Thoracic aorta (tissue), 2 donors: ENCODE measurements at places on chromosomes 13 and 19.

GRCh38 chr19:11192957-11193939 is 4.1 kb downstream of the KANK2 start:
- DNase-seq: no peak
- no peaks in the 10 kb centered on the region for H3K27me3 ChIP-seq
- peaks cover 22% of the 10 kb centered on the region for H3K36me3 ChIP-seq
- H3K27ac ChIP-seq: peak overlapping the region; percentile 99
- peak overlapping the region; percentile 99 for H3K4me3 ChIP-seq

GRCh38 chr13:112072534-112073244 is 5.7 kb downstream of the SOX1 start:
- H3K4me3 ChIP-seq: peak overlapping the region; percentile 35
- no peak overlapping the region for H3K27ac ChIP-seq
- H3K4me1 ChIP-seq: no peaks in the 10 kb centered on the region
- no peak for DNase-seq
- H3K27me3 ChIP-seq: peaks cover 13% of the 10 kb centered on the region
- H3K36me3 ChIP-seq: no peaks in the 10 kb centered on the region

DNA sequence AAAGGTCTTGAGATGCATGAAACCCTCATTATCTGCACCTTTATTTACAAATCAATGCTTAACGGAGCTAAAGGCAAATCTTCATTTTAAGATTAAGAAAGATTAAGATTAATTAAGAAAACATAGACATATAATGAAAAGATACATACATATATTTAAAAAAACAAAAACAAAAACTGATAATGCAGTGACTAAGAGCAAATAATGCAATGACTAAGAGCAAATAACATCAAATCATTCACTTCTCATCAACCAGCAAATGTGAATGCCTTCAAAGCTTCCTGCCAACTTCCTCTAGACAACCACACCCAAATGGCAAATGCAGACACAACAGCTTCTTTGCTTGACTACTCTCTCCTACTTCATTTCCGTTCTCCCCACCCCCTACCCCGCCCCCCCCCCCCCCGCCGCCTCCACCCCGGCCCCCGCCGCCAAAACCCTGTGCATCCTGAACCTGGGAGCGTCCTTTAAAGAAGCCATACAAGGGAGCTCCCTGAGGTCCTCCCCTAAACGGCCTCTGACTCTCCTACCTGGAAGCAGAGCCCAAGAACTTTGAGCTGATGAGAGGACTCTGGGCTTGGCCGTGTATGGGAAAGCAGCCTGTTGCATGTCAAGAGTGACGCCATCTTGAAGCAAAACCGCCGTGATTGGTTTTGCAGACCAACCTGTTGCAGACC is 24.5 kb downstream of the TEX101 start:
- H3K27me3 ChIP-seq: no peaks in the 10 kb centered on the region
- H3K36me3 ChIP-seq: no peaks in the 10 kb centered on the region
- no peak overlapping the region for H3K4me3 ChIP-seq
- DNase-seq: no peak
- H3K27ac ChIP-seq: no peak overlapping the region
- no peaks in the 10 kb centered on the region for H3K4me1 ChIP-seq

- DNase-seq: no peak
- no peaks in the 10 kb centered on the region for H3K4me1 ChIP-seq
- H3K27me3 ChIP-seq: no peaks in the 10 kb centered on the region
- H3K36me3 ChIP-seq: no peaks in the 10 kb centered on the region
- no peak overlapping the region for H3K4me3 ChIP-seq
- H3K27ac ChIP-seq: no peak overlapping the region
Measured at GRCh38 chr19:3250675-3251074, 26.2 kb downstream of the CELF5 start.

GRCh38 chr19:19259741-19260140 is 13.4 kb downstream of the TM6SF2 start:
- DNase-seq: no peak
- H3K27ac ChIP-seq: no peak overlapping the region
- H3K36me3 ChIP-seq: no peaks in the 10 kb centered on the region
- no peak overlapping the region for H3K4me3 ChIP-seq
- peaks cover 7% of the 10 kb centered on the region for H3K27me3 ChIP-seq

GRCh38 chr13:94419304-94419924 is 60.1 kb downstream of the DCT start:
- H3K4me3 ChIP-seq: no peak overlapping the region
- no peak for DNase-seq
- no peak overlapping the region for H3K27ac ChIP-seq
- no peaks in the 10 kb centered on the region for H3K4me1 ChIP-seq
- H3K27me3 ChIP-seq: no peaks in the 10 kb centered on the region
- H3K36me3 ChIP-seq: no peaks in the 10 kb centered on the region

- H3K4me1 ChIP-seq: no peaks in the 10 kb centered on the region
- H3K27ac ChIP-seq: no peak overlapping the region
- no peak overlapping the region for H3K4me3 ChIP-seq
- DNase-seq: no peak
- no peaks in the 10 kb centered on the region for H3K27me3 ChIP-seq
Measured at GRCh38 chr13:102903659-102904407, 58.0 kb downstream of the ERCC5 start.

- H3K27ac ChIP-seq: no peak overlapping the region
- no peak for DNase-seq
- H3K36me3 ChIP-seq: peaks cover 23% of the 10 kb centered on the region
- H3K4me3 ChIP-seq: no peak overlapping the region
- H3K27me3 ChIP-seq: no peaks in the 10 kb centered on the region
- no peaks in the 10 kb centered on the region for H3K4me1 ChIP-seq
Measured at GRCh38 chr13:78638216-78638615, 20.7 kb downstream of the OBI1 start.

DNA sequence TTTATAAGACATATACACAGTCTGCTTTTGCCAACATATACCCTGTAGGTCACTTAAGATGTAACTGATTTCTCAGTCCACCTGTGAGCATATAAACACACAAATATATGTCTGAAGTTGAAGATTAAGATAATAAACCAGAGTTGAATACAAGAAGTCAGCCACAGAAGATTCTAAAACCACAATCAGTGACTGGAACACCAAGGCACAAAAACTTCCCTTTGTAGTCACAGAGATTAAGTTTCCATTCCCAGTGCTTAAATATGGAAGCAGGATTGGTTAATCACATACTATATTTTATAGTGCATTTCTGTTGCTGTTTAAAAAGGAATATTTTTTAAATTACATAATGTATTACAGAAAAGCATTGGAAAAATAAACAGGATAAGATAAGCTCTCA is 39.9 kb downstream of the MTMR6 start:
- H3K27ac ChIP-seq: no peak overlapping the region
- H3K4me1 ChIP-seq: no peaks in the 10 kb centered on the region
- no peaks in the 10 kb centered on the region for H3K27me3 ChIP-seq

- no peak for DNase-seq
- H3K4me1 ChIP-seq: peaks cover 27% of the 10 kb centered on the region
- peak overlapping the region; percentile 99 for H3K4me3 ChIP-seq
- peaks cover 14% of the 10 kb centered on the region for H3K36me3 ChIP-seq
Measured at GRCh38 chr19:48900477-48901406, 630 bp downstream of the NUCB1 start.

GRCh38 chr13:51596541-51596940 is 12.3 kb downstream of the WDFY2 start:
- no peaks in the 10 kb centered on the region for H3K27me3 ChIP-seq
- no peak for DNase-seq
- H3K4me3 ChIP-seq: no peak overlapping the region
- H3K36me3 ChIP-seq: no peaks in the 10 kb centered on the region
- peaks cover 12% of the 10 kb centered on the region for H3K4me1 ChIP-seq

GRCh38 chr19:38989066-38989605 is 13.6 kb upstream of the FBXO17 start:
- no peaks in the 10 kb centered on the region for H3K4me1 ChIP-seq
- no peak overlapping the region for H3K27ac ChIP-seq
- no peak for DNase-seq
- no peaks in the 10 kb centered on the region for H3K36me3 ChIP-seq

DNA sequence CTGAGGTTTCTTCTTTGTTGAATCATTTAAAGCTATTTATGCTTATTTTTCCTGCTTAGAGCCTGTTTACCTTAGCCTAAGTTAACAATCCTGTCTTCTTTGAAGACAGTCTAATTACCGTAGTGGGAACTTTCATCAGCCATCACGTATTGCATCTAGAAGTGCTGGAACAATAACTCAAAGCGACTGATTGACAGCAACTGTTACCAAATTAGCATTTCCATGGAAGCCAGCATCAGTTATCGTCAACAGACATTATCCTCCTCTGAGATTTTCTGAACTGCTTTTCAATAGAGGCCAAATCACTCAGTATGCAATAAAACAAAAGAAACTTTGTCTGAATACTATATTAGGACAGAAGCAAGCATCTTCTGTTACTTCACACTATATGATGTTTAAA is 433.3 kb upstream of the SLITRK1 start:
- H3K4me1 ChIP-seq: no peaks in the 10 kb centered on the region
- DNase-seq: no peak
- H3K4me3 ChIP-seq: no peak overlapping the region
- H3K27me3 ChIP-seq: no peaks in the 10 kb centered on the region
- H3K27ac ChIP-seq: no peak overlapping the region

- no peak overlapping the region for H3K4me3 ChIP-seq
- no peaks in the 10 kb centered on the region for H3K27me3 ChIP-seq
- peaks cover 50% of the 10 kb centered on the region for H3K36me3 ChIP-seq
- H3K27ac ChIP-seq: no peak overlapping the region
- H3K4me1 ChIP-seq: no peaks in the 10 kb centered on the region
Measured at GRCh38 chr19:44476559-44477408, 23.5 kb downstream of the ZNF180 start.

- peaks cover 2% of the 10 kb centered on the region for H3K36me3 ChIP-seq
- no peaks in the 10 kb centered on the region for H3K27me3 ChIP-seq
- no peak overlapping the region for H3K4me3 ChIP-seq
- no peak overlapping the region for H3K27ac ChIP-seq
- no peak for DNase-seq
Measured at GRCh38 chr19:32873247-32873959, 3.8 kb upstream of the SLC7A9 start.

GRCh38 chr19:28199323-28199722 is 1013.6 kb downstream of the UQCRFS1 start:
- no peak overlapping the region for H3K27ac ChIP-seq
- DNase-seq: no peak
- no peaks in the 10 kb centered on the region for H3K4me1 ChIP-seq
- no peaks in the 10 kb centered on the region for H3K36me3 ChIP-seq
